ENCODE measurements at places on chromosomes 6 and 20.

DNA sequence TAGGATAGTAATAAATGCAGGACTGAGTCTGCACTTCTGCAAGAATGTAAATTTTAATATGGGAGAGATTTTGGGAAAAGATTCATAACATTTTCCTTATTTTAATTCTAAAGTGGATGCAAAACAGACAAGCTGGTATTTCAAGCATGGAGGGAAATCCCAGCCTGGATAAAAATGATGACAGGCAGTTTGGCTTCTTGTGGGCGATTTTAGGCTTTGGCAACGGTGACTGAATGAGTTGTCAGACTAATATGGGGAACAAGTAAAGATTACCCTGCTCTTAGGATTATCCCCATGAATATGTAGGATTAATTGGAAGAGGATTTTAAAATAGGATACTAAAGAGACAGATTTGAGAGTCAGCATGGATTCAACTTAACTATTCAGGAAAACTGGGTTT, 21.0 kb downstream of the OGFRL1 start:
- DNase-seq = no peak

DNA sequence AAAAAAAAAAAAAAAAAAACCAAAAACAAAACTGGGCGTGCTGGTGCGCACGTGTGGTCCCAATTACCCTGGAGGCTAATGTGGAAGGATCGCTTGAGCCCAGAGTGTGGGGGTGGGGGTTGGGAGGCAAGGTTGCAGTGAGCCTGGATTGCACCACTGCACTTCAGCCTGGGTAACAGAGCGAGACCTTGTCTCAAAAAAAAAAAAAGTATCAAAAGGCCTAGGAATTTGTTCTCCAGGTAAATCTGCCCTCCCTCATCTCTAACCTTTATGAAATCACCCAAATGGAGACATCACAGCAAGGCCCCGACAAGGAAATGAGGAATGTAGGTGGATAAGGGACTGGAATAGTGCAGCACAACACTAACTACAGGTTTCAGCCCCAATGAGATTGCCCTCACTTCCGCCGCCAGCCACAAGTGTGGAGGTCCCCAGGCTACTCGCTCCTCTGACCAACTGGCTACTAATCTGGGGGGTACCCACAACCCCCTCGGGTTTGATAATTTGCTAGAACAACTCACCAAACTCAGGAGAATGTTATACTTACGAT, 36.8 kb upstream of the DDR1 start:
- no peak for DNase-seq

GRCh38 chr20:59581993-59582679, 22.2 kb upstream of the PHACTR3 start:
- DNase-seq = no peak

DNA sequence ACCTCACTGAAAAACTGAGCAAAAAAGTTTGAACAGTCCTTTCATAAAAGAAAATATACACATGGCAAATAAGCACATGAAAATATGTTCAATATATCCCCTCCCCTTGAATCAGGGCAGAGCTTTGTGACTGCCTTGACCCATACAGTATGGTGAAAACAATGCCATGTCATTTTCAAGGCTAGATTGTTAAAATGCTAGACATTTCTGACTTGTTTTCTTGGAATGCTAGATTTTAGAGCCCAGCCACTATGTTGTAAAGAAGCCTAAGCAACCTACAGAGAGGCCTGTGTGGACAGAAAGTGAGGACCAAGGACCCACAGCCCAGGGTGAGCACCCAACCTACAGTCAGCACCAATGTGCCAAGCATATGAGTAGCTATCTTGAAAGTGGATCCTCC, 17.1 kb upstream of the ASF1A start:
- no peak for DNase-seq

- DNase-seq = peak; percentile 41
Measured at GRCh38 chr6:42451333-42452170, at the start of gene TRERF1. Gene TRERF1 (minus strand): TSS chr6:42451926. CDS start chr6:42269590, 182,336 bp downstream.

- no peak for DNase-seq
Measured at GRCh38 chr6:71822625-71823024, 63.7 kb upstream of the RIMS1 start.

GRCh38 chr6:10740061-10740460, 7.5 kb upstream of the TMEM14B start:
- no peak for DNase-seq

- no peak for DNase-seq
Measured at GRCh38 chr20:62873280-62873679, 11.7 kb upstream of the TCFL5 start.

DNA sequence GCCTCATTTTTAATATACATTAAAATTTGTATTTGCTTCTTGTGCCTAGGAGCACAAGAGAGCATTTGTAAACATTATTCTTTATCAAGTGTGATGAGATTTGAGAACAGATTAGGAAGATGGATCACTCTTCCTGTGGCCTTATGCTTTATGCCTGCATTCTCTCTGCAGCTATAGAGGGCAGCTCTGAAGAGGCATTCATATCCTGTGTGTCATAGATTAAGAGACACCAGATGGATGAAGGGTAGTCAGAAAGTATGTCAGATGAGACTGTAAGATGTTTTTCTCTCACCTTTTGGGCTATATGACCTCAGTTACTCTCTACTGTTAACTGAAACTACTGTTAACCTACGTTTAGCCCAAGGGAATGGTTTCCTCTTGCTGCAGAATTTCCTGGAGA, 61.4 kb downstream of the DNAH8 start:
- DNase-seq = no peak

DNA sequence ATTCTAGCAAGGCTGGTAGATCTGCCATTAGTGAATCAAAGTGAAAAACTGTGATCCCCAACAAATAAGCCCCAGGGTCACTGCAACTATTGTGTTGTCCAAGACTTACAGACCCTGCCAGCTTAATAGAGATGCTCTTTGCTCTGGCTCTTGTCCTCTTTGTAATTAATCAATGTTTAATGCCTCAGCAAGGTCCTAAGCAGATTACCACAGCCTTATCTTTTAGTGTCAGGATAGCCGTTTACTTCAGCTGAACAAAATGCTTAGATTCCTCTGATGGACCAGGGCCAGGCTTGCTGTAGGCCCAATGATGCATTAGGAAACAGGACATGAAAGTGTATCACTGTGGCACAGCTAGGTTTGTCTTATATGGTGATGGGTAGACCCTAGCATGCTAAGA, 353.3 kb downstream of the HACE1 start:
- no peak for DNase-seq

- no peak for DNase-seq
Measured at GRCh38 chr6:113734982-113735381, 122.2 kb upstream of the MARCKS start.

DNA sequence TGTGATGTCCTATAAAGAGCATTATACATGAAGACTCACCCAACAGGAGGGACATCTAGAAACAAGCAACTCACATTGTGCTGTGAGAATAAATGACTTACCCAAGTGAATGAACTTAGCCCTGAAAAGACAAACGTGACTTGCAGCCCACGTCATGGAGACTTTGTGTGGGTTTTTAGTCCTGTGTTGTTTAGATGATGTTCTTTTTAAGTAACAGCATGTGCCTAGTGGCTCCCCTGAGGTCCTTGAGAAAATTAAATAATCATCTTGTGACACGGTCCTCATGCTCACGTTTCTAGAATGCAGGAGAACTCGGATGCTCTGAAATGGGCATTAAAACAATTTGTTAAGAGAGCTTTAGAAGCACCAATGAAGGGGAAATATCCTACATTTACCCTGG, 165.1 kb downstream of the SASH1 start:
- no peak for DNase-seq

GRCh38 chr6:63597141-63598048, 25.1 kb downstream of the LOC128125822 start:
- no peak for DNase-seq

- peak; percentile 34 for DNase-seq
Measured at GRCh38 chr6:30542404-30542725, 13.9 kb downstream of the GNL1 start.

DNA sequence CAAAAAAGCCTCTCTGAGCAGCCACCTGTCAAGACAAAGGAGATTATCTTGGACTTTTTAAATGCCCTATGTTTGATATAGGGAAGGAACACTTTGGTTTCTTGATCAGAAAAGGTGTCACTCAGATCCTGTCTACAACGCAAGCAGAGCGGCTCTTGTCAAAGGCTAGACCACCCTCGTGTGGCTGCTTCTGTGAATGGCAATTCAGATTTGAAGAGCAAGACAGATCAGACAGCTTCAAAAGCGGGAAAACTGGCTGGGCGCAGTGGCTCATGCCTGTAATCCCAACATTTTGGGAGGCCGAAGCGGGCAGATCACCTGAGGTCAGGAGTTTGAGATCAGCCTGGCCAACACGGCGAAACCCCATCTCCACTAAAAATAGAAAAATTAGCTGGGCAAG, 10.1 kb upstream of the NXT1 start:
- peak; percentile 8 for DNase-seq

DNA sequence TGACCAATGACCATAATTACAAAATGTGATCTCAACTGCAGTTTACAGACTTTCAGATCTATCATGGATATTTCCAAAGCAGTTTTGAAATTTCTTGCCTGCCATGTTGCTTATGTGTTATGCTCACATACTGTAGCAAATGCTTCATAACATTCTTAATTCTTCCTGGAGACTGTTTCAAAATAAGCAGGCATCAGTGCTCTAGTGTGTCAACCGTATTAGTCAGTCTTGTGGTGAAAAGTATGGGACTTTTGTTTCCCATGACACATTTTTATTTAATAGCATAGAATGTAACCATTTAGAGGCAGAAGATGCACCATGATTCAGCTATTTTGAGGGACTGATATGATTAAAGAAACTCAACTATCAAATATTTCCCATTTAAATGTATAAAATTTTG, 1.7 kb downstream of the POPDC3 start:
- no peak for DNase-seq

DNA sequence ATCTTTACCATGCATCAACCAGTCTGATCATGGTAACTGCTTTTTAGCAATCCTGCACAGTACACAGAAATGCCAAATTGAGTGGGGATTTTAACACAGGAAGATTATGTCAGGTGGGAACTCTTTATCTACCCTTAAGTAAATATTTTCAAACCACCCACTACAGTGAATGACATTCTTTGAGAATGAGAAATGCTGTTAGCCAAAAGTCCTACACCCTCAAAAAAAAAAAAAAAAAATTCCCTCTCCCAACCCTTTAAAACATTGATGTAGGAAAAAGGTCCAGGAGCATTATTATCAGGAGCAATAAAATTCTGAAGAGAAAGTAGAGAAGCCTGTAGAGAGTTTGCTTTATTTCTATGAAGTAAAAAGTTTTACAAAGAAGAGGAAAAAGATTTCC, 307.2 kb upstream of the THEMIS start:
- DNase-seq = no peak

GRCh38 chr6:45822873-45823272, 192.8 kb downstream of the CLIC5 start:
- no peak for DNase-seq

DNA sequence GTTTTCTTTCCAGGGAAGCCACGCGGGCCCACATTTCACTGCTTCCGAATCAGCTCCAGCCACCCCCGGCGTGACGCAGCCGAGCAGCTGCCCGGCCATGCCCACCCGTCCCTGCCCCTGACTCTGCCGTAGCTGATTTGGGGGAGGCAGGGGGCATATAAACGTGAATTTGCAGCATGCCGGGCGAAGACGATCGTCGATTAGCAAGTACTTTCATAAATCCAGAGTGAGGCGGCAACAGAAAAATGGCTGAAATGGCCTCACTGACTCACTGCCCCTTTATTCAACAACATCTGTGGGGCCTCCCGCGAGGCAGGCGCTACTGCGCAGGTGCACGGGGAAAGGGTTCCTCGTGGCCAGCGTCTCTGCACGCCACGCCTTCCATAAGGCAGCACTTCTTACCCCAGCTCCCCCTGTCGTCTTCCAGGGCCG, 118.0 kb downstream of the DLL1 start:
- DNase-seq = no peak

- DNase-seq = no peak
Measured at GRCh38 chr20:24605937-24606455, 136.6 kb downstream of the SYNDIG1 start.

- DNase-seq = no peak
Measured at GRCh38 chr20:6152777-6153176, 29.9 kb upstream of the FERMT1 start.
